ENCODE measurements at places on chromosomes 3 and 15. TPM values are rescaled to one million over a fixed set of nuclear protein-coding genes. Genes with fewer than 3 reads are reported as not detected.
A peak's percentile ranks its signal among the peaks of the same experiment; 100 is the strongest.

The KLF15 gene
- 0.83 TPM for total RNA-seq

The PPP1R14D gene
- not detected for total RNA-seq

The CRYGS gene
- 10.3 TPM for total RNA-seq

The SNTN gene
- not detected for total RNA-seq

The GCNT3 gene
- not detected for total RNA-seq

The DPH3 gene
- 12.9 TPM for total RNA-seq

The STXBP5L gene
- not detected for total RNA-seq

- DNase-seq, result no peak
- peak overlapping the region; percentile 95 for H3K4me3 ChIP-seq
- peak overlapping the region; percentile 82 for H3K27ac ChIP-seq
- H3K27me3 ChIP-seq, result no peaks in the 10 kb centered on the region
- H3K36me3 ChIP-seq, result no peaks in the 10 kb centered on the region
Observed at GRCh38 chr15:70096215-70097062, 1.3 kb downstream of the TLE3 start.

DNA sequence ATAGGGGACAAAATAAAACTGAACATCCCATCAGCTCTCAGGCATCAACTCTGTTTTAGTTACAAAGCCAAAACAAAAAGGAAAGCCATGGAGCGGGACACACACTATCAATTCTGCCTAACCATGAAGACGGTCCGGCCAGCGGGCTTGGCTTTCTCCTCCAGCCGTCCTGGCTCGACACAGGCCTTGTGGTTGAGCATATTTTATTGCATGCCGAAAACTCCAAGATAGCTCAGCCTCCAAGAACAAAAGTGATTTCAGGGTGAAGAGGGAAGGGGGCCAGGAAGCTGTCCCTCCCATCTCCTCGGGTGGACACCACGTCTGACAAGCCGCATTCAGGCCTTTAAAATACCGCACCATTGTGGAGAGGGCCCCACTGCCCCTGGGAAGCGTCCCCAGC, 31.2 kb downstream of the WNT5A start:
- H3K36me3 ChIP-seq, result no peaks in the 10 kb centered on the region
- DNase-seq, result no peak
- H3K27me3 ChIP-seq, result no peaks in the 10 kb centered on the region
- no peak overlapping the region for H3K4me3 ChIP-seq

- H3K36me3 ChIP-seq, result no peaks in the 10 kb centered on the region
- H3K4me1 ChIP-seq, result no peaks in the 10 kb centered on the region
- peak; percentile 9 for DNase-seq
- H3K27ac ChIP-seq, result no peak overlapping the region
Observed at GRCh38 chr3:87503900-87504498, 227.6 kb upstream of the POU1F1 start.

DNA sequence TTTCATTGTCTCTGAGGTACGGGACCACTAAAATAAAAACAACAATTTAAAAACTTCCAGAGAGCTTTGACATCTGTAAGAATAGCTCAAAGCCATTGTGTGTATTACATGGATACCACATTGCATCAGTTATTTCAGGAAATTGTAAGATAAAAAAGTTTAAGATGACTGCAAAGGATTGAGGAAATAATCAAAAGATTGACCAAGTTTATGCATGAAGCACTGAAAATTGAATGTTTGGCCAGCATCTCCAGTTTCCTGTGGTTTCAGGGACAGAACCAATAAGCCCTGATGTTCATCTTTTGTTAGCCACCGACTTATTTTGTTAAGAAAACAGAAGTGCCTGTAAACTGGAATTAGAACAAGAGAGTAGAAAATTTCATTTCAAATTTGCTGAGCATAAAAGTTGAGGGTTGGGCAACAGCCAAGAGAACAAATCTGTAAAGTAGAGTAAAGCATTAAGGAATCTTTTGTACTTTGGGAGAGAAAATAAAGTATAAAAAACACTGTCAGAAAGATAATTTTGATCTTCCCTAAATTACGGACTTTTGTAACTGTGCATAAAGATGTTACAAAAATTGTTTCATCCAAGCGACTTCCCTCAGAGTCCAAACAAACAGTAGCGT, 211.5 kb upstream of the P2RY1 start:
- H3K27ac ChIP-seq, result no peak overlapping the region
- no peaks in the 10 kb centered on the region for H3K27me3 ChIP-seq
- H3K4me3 ChIP-seq, result no peak overlapping the region
- H3K4me1 ChIP-seq, result no peaks in the 10 kb centered on the region
- no peaks in the 10 kb centered on the region for H3K36me3 ChIP-seq

GRCh38 chr3:36486009-36486795, 105.9 kb downstream of the STAC start:
- H3K27ac ChIP-seq, result no peak overlapping the region
- no peaks in the 10 kb centered on the region for H3K4me1 ChIP-seq
- no peaks in the 10 kb centered on the region for H3K27me3 ChIP-seq
- no peak for DNase-seq

GRCh38 chr3:4426782-4427344, 40.2 kb downstream of the SUMF1 start:
- H3K4me3 ChIP-seq, result no peak overlapping the region
- no peak overlapping the region for H3K27ac ChIP-seq
- H3K27me3 ChIP-seq, result no peaks in the 10 kb centered on the region
- H3K36me3 ChIP-seq, result no peaks in the 10 kb centered on the region

DNA sequence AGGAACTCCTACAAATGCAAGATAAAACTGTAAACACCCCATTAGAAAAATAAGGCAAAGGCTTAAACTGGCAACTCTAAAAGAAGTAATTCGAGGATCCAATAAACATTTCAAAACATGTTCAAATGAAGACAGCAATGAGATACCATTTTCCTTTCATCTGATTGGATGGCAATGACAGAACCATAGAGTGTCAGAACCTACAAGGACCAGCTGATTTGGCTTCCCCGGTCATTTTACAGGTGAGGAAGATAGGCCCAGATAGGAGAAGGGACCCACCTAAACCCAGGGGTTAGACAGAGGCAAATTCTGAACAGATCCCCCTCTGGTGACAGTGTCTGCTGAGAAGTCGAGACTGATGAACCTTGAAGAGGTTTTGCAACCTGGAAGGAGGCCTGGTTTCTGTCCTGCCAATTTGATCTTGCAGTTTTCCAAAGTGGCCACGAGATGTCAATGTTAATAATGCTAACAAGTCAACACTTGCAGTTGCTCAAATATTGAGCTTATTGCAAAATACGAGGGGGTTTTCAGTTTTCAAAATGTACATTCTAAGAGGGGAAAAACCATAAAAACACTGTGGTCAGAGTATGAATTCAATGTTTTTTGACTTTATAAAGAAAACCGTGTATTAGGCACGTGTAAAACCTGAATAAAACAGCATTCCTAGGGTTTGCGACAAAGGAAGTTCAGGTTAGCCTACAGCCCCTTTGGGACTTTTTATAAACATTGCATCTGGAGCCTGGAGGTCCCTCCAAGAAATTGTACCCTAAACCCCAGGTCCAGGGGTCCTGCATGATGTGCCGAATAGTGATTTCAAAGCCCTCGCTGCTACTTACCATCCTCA, 21.5 kb downstream of the CFAP161 start:
- H3K4me1 ChIP-seq, result no peaks in the 10 kb centered on the region
- DNase-seq, result peak; percentile 43
- no peak overlapping the region for H3K4me3 ChIP-seq
- H3K27me3 ChIP-seq, result no peaks in the 10 kb centered on the region

DNA sequence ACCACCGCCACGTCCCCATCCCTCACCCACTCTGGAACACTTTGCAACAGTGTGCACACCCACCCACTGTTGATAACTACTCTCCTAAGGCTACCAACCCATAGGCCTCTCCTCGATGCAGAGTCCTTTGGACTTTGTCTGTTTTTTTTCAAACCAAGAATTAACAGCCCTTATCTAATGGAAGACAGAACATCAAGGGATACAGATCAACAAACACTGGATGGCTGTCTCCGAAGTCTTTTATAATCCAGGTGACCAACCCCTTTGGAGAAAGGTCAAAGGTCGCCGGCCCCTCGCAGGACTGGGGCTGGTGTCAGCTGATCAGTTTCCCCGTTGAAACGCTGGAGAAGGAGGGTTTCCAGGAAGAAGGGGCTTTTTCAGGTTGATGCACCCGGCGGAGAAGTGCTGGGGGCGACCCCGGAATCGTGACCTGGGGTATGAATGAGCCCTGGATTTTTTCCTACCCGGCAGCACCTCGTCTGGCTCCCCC, 532 bp downstream of the B4GALT4 start:
- DNase-seq, result no peak
- peak overlapping the region; percentile 61 for H3K4me3 ChIP-seq
- H3K4me1 ChIP-seq, result peaks cover 34% of the 10 kb centered on the region

DNA sequence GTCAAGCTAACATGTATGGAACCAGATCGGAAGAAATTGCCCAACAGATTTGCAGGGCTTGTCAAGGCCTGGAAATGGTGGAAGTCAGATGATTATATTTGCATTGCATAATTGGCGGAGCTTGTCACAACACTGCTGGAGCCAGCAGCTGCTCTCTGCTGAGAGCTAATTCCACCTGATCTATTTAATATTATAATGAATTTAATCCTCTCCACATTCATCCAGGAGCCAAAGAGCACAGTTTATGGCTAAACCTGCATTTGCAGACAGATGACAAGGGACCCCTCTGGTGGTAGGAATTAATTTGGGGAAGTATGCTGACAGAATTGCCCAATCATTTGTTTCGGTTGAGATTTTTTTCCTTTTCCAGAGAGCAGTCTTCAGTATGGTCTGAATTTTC, 730.2 kb downstream of the TUSC7 start:
- no peaks in the 10 kb centered on the region for H3K27me3 ChIP-seq
- H3K27ac ChIP-seq, result no peak overlapping the region
- H3K36me3 ChIP-seq, result no peaks in the 10 kb centered on the region
- DNase-seq, result no peak
- H3K4me1 ChIP-seq, result no peaks in the 10 kb centered on the region
- no peak overlapping the region for H3K4me3 ChIP-seq

GRCh38 chr15:57686657-57687056, 19.9 kb upstream of the POLR2M start:
- no peaks in the 10 kb centered on the region for H3K36me3 ChIP-seq
- H3K27me3 ChIP-seq, result no peaks in the 10 kb centered on the region
- H3K27ac ChIP-seq, result no peak overlapping the region
- H3K4me3 ChIP-seq, result no peak overlapping the region
- H3K4me1 ChIP-seq, result no peaks in the 10 kb centered on the region
- DNase-seq, result no peak

- H3K27ac ChIP-seq, result no peak overlapping the region
- DNase-seq, result no peak
- H3K36me3 ChIP-seq, result no peaks in the 10 kb centered on the region
Observed at GRCh38 chr3:10017636-10018292, 8.5 kb upstream of the FANCD2 start.

GRCh38 chr15:34336991-34337556, 507 bp downstream of the SLC12A6 start:
- DNase-seq, result peak; percentile 62
- peak overlapping the region; percentile 98 for H3K4me3 ChIP-seq
- H3K27ac ChIP-seq, result peak overlapping the region; percentile 93
- peaks cover 26% of the 10 kb centered on the region for H3K36me3 ChIP-seq
- H3K4me1 ChIP-seq, result peaks cover 38% of the 10 kb centered on the region

DNA sequence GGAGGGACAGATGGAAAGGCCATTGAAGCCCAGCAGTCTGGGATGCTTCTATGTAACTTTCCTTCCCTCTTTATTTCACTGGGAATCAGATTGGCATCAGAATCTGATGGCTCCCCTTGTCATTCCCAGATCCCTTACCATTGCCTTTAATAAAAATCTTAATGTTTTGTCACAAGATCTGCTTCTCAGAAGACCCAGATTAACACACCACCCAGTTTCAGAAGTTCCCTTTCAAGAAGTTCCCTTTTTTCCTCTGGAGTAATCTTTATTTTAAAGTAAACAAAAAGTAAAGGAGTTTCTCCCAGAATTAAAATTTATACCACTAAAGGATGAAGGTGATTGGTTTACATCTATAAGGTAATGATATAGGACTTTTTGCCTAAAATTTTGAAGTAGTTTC, 76.4 kb downstream of the UBR1 start:
- no peak for DNase-seq
- no peaks in the 10 kb centered on the region for H3K27me3 ChIP-seq
- H3K4me3 ChIP-seq, result no peak overlapping the region
- no peak overlapping the region for H3K27ac ChIP-seq
- peaks cover 74% of the 10 kb centered on the region for H3K36me3 ChIP-seq

DNA sequence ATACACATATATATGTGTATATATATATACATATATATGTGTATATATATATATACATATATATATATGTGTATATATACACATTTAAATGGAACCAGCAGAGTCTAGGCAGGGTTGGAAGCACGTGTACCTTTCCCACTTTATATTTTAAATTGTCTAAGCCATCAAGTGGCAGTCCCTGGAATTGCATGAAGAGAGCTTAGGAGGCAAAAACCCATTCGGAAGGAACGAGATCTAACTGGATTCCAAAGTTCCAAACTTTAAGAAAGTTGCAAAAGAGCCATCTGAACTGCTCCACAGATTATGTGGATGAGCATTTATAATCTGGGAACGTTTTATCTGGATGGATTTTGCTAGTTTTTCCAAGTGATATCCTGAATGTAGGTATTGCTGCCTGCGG, 186.5 kb downstream of the FOXP1 start:
- H3K36me3 ChIP-seq, result no peaks in the 10 kb centered on the region
- H3K27me3 ChIP-seq, result no peaks in the 10 kb centered on the region
- DNase-seq, result peak; percentile 47
- no peak overlapping the region for H3K4me3 ChIP-seq
- H3K27ac ChIP-seq, result peak overlapping the region; percentile 82

GRCh38 chr3:49668414-49668797, 5.7 kb upstream of the APEH start:
- DNase-seq, result no peak
- no peaks in the 10 kb centered on the region for H3K36me3 ChIP-seq
- H3K4me1 ChIP-seq, result peaks cover 5% of the 10 kb centered on the region
- H3K27ac ChIP-seq, result no peak overlapping the region

GRCh38 chr3:108223928-108224327, 1.7 kb upstream of the IFT57 start:
- DNase-seq, result peak; percentile 62
- no peaks in the 10 kb centered on the region for H3K36me3 ChIP-seq
- peak overlapping the region; percentile 84 for H3K4me3 ChIP-seq
- peaks cover 37% of the 10 kb centered on the region for H3K4me1 ChIP-seq
- no peaks in the 10 kb centered on the region for H3K27me3 ChIP-seq
- H3K27ac ChIP-seq, result peak overlapping the region; percentile 96

DNA sequence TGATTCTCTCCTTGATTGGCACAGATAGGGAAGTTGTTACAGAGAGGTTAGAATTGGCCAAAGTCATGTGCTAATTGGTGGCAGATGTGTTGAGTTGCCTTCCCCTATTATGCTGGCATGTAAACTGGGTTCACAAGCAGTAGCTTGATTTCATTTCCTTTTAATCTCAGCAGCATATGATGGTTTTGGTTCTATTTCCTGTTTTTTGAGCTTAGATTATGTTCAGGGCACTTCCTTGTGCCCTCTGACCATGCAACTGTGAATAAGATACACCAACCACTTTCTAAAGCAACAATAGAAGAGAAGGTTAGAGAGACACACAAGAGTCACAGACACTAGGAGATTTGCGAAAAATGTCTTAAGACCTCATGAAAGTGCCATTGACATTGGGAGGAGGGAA, 16.5 kb downstream of the HPS3 start:
- H3K4me3 ChIP-seq, result peak overlapping the region; percentile 6
- DNase-seq, result peak; percentile 88
- peaks cover 65% of the 10 kb centered on the region for H3K4me1 ChIP-seq
- H3K27me3 ChIP-seq, result no peaks in the 10 kb centered on the region
- peaks cover 6% of the 10 kb centered on the region for H3K36me3 ChIP-seq
- H3K27ac ChIP-seq, result peak overlapping the region; percentile 84

GRCh38 chr15:68299436-68299835, 21.9 kb downstream of the FEM1B start:
- H3K27ac ChIP-seq, result no peak overlapping the region
- DNase-seq, result no peak
- no peaks in the 10 kb centered on the region for H3K36me3 ChIP-seq
- H3K4me1 ChIP-seq, result peaks cover 14% of the 10 kb centered on the region
- H3K27me3 ChIP-seq, result no peaks in the 10 kb centered on the region
